GF-D8 (cell line): ENCODE measurements at places on chromosomes 2 and 18.

- no peak for DNase-seq
Observed at GRCh38 chr2:153971855-153972254, 100.1 kb downstream of the GALNT13 start.

- DNase-seq: no peak
Observed at GRCh38 chr2:116975608-116976007, 838.9 kb upstream of the DDX18 start.

- no peak for DNase-seq
Observed at GRCh38 chr2:208248601-208249000, 6.3 kb downstream of the IDH1 start.

- DNase-seq: no peak
Observed at GRCh38 chr2:50018292-50018691, 864.0 kb upstream of the FSHR start.

- no peak for DNase-seq
Observed at GRCh38 chr2:169782513-169782912, 16.2 kb upstream of the SSB start.

GRCh38 chr2:61018318-61018755, 282 bp upstream of the PUS10 start:
- DNase-seq: no peak

DNA sequence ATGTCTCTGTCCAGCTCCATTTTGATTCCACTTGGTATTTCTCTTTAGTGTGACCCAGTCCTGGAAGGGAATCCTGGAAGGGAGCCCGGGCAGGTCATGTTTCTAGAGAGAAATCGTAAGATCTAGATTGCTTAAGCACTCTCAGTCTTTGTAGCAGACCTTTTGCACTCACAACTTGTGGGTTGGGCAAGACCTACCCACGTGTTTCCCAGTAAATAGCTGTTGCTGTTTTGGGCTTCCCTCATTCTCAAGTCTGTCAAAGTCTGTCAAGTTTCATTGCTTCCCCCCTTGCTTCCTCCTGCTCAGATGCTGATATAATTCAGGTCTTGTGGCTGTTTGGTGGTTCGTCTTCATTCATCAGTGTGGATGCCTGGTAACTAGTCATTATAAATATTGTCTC, 17.4 kb upstream of the NEMP2 start:
- no peak for DNase-seq

- DNase-seq: peak; percentile 90
Observed at GRCh38 chr2:112881217-112881985, 29.6 kb upstream of the IL37 start.

DNA sequence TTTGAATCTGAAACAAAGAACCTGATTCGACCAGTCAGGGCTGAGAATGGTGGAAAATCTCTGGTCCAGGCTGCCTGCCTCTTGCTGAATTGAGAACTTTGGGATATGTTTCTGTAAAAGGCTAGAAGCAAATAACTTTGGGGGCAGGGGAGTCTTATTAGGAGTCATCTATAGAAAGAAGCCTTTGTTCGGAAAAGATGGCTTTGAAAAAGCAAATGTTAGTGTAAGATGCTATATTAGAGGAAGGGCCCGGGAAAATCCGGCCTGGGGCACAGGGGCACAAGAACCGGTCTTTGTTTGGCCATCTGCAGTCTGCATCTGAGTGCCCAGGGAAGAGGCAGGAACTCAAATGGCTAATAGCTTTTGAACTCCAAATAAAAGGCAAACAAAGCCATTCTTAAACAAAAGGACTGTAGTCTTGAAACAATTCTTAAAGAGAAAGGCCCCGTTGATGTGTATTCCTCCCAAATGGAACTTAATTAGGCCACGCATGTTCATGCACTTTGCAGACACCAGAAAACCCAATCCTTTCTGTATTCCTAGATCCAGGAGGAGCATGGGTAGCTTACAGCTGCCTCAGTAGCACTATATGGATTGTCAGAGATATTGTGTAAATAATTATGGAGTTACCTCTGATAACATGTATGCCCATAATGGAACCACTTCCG, 180.0 kb upstream of the ARL4C start:
- DNase-seq: no peak

DNA sequence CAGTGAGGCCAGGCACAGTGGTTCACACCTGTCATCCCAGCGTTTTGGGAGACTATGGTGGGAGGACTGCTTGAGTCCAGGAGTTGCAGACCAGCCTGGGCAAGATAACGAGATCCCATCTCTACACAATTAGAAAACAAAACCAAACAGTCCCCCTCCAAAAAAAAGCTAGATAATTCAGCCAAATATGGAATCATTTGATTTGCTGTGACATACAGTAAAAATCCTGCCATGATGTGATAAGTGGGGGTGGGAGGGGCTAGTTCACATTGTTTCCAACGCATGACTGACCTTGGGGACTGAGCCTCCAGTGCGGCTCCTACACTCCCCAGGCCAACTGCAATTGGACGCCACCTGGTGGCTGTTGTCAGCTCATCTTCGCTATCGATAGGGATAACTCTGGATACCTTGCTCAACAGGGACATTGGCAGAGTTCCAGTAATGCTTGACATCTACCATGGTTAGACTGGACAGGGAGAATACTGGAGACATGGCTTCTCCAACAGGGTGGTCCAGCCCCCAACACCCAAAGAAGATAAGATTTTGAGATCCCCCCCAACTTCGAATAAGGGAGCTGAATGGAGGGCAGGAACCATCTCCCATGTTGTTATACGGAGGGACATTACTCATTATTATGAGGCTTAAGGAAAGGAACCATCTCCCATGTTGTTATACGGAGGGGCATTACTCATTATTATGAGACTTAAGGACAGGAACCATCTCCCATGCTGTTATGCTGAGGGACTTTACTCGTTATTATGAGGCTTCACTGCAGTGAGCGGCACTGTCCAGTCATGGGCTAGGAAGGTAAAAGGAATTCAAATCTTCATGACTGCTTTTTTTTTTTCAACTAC, 135.9 kb downstream of the TGIF1 start:
- DNase-seq: peak; percentile 46

DNA sequence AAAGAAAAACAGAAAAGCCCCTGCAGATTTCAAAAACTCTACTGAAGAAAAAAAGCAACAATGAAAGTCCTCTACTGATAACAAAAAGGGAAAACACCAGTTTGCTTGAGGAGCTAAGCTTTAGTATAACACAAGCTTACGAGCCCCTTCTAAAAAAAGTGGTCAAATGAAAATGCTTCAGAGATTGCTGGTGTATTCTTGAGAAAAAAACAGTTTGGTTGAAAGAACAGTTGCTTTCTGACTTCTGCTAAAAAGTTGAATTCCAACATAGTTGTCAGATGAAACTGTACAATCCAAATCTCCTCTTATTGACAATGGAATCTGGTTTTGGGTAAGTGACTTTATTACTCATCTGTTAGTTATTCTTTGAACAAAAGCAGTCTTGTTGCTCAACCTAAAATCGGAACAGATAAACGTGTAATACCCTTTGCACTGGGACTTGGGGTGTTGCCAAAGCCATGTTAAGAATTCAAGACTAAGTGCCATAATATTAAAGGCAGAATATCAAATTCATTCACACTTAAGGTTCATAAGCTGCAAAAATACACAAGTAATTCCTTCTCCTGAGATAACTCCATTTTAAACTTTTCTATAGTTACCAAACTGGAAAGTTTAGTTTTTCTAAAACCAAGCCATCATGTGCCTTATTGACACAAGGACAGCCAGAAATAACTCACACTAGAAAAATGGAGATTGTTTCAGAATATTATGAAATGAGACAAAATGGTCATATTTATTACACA, 45.3 kb upstream of the SPAG16 start:
- DNase-seq: no peak

GRCh38 chr2:218093879-218094278, 24.8 kb downstream of the RUFY4 start:
- no peak for DNase-seq

DNA sequence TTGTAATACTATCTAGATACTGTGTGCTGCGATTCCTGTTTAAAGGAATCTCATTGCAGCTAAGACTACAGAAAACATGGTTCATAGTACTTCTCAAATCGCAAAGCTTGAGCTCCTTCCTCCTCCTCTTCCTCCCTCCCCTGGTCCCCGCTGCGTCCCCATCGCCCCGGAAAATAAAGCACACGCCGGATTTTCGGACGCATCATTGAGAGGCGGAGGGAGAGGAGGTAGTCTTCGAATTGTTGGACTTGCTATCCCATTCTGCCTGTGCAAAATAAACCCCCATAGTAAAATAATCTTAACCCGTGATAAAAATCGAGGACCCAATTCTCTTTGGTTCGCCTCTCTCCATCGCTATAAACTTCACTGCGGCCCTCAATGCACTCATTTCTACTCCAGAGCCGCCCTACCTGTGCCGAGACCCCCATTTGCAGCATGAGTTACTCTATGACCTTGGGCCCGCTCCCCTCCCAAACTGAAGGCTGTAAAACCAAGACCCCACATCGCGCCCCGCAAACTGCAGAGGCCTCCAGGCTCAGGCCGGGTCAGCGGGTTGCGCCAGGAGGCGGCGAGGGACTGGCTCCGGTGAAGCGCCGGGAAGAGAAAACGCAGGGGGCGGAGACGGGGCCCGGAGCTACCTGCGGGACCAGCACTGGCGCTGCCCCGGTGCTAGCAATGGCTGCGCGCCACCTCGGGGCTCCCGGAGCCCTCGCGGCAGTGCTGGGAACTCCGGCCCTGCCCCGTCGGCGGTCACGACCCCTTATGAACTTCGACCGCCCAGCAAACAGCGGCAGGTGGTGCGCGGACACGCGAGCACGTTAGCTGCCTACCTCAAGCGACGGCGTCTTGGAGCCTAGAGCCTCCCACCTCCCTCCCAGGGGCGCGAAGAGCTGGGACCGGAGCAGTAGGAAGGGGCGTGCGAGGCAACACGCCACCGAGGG, 649 bp downstream of the ESCO1 start:
- peak; percentile 54 for DNase-seq

DNA sequence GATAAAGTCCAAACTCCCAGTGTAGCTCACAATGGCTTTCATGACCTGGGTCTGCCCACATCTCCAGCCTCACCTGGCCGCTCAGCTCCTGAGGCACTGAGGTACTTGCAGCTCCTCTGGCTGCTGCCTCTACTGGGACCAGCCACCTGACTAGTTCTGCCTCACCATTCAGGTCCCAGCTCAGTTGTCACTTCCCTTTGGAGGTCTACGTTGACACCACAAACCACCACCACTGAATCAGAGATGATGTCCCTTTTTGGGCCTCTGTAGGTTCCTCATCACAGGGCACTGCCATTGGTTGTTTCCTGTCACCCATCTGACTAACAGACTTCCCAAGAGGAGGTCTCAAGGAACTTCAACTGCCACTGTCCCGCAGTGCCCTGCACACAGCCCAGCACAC, 21.2 kb downstream of the SPP2 start:
- no peak for DNase-seq

DNA sequence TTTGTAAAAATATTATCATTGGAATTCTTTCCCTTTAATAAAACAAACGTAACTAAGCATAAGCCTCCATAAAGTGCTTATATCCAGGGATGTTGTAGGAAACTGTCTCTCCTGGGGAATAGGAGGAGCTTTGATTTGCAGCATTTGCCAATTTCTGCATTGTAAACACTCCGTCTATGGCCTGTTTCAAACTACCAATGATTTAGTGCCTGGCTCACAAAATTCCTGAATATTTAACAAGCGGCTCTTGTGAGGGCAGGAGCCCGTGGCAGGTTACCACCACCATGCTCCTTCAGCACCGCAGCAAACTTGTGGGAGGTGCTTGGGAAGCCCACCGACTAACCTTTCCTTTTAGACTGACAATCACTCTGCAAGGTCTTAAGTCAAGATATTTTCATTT, 520.3 kb downstream of the SOX11 start:
- no peak for DNase-seq

- DNase-seq: no peak
Observed at GRCh38 chr2:70851704-70852103, 16.1 kb upstream of the CD207 start.

- no peak for DNase-seq
Observed at GRCh38 chr18:59540780-59541179, 156.4 kb downstream of the CCBE1 start.

DNA sequence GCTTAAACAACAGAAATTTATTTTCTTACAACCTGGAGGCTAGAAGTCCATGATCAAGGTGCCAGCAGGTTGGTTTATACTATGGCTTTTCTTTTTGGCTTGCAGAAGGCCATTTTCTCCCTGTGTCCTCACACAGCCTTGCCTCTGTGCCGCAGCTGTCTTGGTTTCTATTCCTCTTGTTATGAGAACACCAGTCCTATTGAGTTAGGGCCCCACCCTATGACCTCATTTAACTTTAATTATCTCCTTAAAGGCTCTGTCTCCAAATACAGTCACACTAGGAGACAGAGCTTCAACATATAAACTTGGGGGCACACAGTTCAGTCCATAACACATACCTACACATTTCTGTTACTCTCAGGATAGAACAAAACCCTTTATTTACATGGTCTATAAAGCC, 17.3 kb upstream of the RHOB start:
- no peak for DNase-seq

DNA sequence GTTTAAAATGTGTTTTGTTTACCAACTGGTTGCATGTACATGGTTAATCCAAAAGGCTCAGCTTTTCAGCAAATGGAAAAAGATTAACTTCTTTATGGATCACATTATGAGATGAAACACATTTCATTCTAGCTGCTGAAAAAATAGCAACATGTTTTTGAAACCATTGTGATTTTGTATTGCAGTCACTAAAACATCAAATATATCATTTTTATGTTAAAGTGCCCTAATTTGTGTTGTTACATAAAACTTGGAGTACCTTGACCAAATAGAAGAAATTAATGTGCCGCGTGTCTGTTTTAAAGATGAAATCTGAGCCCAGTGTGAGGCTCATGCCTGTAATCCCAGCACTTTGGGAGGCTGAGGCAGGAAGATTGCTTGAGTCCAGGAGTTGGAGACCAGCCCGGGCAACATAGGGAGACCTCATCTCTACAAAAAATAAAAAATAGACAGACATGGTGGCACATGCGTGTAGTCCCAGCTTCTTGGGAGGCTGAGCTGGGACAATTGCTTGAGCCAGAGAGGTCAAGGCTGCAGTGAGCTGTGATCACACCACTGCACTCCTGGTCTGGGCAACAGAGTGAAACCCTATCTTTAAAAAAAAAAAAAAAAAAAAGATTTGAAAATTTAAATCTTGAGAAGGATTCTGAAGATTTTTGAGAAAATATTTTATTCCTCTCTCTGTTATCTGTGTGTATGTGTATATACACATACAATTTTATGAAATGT, 96.6 kb downstream of the FMNL2 start:
- no peak for DNase-seq

DNA sequence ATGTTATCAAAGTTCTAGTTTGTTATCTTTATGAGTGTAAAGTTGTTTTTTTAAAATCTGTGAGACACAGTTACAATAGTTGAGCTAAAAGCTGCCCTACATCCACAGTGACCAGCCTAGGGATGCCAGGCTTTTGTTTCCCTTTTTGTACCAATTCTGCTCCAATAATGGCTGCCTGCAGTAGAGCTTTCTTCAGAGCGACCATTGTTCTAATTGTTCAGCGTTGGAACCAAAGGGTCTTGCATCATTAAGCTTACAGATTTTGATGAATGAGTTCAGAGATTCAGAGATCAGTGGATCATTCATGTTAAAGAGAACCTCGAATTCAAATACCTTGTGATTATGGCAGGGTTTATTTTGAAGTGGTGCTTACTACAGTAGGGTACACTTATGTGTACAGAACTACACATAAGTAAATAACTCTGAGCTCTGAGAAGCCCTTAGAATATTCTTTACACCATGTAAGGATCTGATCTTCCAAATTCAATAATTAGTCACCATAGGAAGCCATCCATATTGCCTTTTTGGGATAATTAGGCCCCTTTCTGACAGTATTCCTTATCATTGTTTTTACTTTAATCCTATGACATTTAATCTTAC, 157.9 kb downstream of the MYO1B start:
- no peak for DNase-seq
